ENCODE measurements at places on chromosomes 12 and 14.

DNA sequence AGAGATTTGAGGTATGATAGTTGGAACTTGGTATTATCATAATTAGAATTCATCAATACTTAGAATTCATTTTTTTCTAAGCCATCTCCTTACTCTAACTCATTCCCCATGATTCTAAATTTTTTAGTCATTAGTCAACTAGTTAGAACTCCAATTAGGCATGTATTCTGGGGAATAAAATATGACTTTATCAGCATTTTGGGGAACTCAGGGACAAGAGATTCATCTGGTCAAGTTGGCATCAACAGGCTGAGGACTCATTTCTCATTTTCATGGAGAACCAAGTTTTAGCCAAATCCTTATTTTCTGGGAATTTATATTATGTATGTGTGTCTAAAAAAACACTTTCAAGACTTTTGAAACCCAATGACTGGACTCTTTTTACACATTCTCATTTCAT lies 29.2 kb downstream of the DIP2B start:
- DNase-seq = no peak

DNA sequence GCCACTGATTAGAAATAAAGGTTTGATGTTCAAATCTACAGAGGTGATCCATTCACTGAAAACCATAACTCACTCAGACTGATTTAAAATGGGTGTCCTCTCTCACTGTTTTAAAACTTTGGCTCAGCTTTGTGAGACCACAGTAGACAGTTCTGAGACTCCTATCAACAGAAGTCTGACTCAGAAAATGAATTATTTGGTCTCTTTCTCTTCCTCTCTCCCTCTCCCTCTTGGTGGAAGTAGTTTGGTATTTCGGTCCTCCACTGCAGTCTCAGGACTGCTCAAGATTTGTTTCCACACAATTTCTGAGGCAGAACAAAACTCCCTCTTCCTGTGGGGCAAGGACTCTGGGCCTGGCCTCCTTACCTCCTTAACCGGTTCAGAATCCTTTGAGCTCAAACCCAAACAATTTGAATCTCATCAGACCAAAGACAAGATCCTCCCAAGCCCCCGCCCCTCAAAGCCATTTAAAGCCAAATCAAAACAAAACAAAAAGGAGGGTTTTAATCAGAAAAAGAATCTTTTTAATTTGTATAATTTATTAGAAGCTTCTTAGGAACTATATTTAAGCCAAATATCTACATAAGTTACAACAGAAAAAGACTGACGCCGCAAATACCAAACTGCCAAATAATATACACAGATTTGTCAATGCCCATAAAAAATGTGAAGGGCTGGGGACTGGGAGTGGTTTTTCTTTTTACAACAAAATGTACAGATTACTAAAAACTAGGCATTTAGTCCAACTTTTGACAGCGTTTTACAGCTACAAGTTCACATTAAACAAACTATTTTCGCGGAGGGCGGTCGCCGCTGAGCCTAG lies 3.9 kb downstream of the NKX2-1 start:
- peak; percentile 46 for DNase-seq

GRCh38 chr14:105390849-105391500 lies 7.4 kb upstream of the TEX22 start:
- DNase-seq = no peak

- DNase-seq = no peak
Measured at GRCh38 chr12:113137861-113138783, 2.6 kb upstream of the RASAL1 start.

DNA sequence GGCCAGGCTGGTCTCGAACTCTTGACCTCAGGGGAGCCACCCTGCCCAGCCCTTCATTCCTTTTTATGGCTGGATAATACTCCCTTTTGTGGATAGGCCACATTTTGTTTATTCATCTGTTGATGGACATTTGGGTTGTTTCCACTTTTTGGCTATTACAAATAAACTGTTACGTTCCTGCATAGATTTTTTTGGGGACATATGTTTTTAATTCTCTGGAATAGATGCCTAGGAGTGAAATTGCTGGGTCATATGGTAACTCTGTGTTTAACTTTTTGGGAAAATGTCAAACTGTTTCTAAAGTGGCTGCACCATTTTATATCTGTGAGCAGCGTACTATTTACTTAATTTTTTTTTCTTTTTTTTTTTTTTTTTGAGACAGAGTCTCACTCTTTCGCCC lies 9.8 kb downstream of the KMT5A start:
- DNase-seq = no peak

GRCh38 chr12:1566449-1567135 lies 27.8 kb downstream of the FBXL14 start:
- DNase-seq = no peak

GRCh38 chr12:43740511-43741100 lies 18.0 kb downstream of the PUS7L start:
- no peak for DNase-seq

DNA sequence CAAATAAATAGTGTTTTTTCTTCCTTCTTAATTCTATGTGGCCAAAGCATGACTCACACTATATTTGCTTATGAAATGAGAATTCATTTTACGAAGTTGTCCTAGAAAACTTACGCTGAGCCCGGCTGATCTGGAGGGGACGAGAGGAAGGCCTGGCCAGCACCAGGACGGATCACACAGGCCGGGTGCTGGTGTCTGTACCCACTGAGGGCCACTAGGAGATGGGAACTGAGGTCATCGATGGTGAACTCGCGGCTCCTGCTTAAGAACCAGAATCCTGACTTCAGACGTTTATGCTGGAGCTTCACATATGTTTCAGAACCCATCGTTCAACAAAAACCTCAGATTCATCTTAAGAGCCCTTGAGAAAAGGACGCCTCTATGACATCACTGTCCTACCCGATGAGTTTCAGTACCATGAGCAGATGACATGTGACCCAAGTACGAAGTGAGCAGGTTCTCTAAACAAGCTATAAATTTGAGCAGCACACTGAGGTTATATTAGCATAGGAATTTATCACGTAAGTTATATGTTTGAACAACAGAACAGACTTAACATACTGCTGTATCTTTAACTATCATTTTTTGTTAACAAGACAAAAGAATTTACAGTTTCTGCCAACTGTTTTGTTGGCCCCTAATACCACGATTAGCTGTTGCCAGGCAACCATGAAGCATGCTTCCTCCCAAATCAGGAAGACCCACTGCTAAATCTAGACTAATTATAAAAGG lies 111.9 kb downstream of the FOXN3 start:
- peak; percentile 67 for DNase-seq

DNA sequence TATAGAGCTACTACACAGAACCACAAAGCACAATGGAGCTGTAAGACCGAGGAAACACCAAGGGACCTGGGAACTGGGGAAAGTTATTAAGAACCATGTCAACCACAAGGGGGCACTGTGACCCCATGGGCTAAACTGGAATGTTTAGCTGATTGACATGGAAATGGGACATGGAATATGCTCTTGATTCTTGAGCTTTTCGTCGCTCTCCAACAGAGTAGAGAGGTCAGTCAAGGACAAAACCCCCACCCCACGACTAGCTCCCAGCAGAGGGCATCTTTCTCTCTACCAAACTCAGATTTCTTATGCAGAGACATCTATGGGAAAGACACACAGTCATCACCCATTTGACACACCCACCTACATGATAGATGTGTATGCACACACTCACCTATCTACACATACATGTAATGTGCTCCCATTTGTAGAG lies 10.1 kb downstream of the NDRG2 start:
- peak; percentile 68 for DNase-seq

DNA sequence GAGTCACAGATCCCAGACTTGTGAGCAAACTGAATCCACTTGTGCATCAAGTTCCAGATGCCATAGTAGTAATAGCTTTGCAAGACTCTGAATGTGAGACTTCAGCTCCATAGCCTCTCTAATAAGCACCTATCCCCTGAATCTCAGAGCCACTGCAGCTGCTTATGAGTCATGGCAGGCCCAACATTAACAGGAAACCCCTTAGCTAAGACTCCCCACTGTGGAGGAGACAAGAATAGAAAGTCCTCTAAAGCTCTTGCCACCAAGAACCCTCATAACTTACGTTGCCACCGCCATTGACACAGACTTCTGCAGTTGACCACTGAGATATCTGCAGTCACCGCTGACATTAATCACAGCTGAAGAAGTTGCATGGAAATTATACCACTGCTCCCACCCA lies 62.9 kb upstream of the PDE3A start:
- DNase-seq = no peak

- no peak for DNase-seq
Measured at GRCh38 chr12:8455271-8455670, 491 bp upstream of the CLEC6A start.

GRCh38 chr14:75479770-75480600 lies 42.3 kb upstream of the BATF start:
- no peak for DNase-seq

DNA sequence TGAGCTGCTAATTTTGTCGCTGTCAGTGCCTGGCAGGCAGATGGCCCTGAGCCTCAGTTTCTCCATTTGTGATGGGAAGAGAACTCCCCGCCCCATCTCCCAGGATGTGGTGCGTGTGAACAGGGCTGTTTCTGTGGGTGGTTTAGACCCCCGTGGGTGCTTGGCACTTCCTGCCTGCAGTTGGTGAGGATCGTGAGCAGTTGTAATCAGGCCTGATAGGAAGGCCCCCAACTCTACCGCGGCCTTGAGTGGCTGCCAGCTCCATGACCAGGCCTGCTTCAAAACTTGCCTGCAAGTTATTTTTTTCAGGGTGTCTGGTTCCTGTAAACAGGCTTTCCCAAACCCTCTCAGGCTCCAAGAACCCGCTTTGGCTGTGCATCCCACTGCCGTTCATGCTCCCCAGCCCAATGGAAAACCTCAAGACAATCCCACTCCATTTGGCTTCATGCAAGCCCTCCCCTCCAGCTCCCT lies 138.4 kb downstream of the ZFP36L1 start:
- DNase-seq = no peak

DNA sequence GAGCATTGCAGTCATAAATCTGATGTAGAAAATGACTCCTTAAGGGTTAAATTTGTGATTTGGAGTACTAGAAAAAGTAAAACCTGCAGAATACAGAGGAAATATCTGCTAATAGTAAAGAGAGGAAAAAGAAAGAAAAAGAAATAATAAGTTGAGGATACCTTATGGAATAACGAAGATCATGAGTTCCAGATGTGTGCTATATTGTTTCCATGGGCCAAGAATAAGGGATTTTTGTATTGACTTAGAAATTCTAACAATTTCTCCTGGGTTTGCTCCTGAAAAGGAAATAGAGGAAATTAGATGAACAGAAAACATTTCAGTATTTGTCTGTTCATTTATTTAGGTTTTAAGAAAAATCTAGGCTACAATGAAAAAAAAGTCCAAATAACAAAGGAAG lies 115.3 kb downstream of the ALG10B start:
- DNase-seq = no peak

GRCh38 chr12:125132698-125133400 lies 67.6 kb downstream of the AACS start:
- DNase-seq = no peak

- no peak for DNase-seq
Measured at GRCh38 chr12:50924131-50924438, 28.3 kb upstream of the HIGD1C start.

DNA sequence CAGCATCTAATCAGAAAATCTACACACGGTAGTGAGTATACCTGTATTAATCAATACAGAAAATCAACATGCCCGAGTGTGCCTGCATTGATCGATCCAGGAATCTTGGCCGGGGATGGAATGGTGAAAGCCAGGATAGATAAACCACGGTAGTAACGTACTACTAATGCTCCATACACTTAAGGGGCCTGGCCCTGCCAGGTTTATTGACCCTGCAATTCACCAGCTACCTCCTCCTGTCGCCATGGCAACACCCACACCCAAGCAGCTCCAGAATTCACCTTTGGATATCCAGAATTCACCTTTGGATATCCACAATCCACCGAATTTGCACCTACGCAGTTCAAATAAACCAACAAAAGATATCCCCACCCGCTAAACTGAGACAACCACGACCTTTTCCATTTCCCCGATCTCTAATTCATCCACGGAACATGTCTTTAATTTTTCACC lies 14.8 kb upstream of the CALM1 start:
- DNase-seq = peak; percentile 60

GRCh38 chr14:90406384-90406798 lies 9.6 kb downstream of the CALM1 start:
- no peak for DNase-seq

- DNase-seq = no peak
Measured at GRCh38 chr14:68235011-68235410, 415.4 kb downstream of the RAD51B start.

GRCh38 chr12:49160399-49160798 lies 28.5 kb downstream of the TUBA1A start:
- DNase-seq = no peak

DNA sequence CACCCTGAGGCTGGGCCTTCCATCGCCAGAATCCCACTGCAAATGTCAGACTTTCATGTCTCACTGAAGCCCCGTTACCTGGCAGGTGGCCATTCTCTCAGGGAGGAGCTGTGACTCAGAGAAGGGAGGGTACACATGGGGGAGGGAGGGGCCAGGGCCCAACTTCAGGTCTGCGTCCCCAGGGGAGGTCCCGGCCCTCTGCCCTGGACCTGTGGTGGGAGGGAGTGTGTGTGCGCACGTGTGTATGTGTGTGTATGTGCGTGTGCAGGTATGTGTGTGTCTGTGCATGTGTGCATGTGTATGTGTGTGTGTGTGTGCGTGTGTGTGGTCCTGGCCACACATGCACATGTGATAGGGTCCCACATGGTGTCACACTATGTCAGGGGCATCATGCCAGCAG lies 50.9 kb downstream of the MVK start:
- DNase-seq = no peak

DNA sequence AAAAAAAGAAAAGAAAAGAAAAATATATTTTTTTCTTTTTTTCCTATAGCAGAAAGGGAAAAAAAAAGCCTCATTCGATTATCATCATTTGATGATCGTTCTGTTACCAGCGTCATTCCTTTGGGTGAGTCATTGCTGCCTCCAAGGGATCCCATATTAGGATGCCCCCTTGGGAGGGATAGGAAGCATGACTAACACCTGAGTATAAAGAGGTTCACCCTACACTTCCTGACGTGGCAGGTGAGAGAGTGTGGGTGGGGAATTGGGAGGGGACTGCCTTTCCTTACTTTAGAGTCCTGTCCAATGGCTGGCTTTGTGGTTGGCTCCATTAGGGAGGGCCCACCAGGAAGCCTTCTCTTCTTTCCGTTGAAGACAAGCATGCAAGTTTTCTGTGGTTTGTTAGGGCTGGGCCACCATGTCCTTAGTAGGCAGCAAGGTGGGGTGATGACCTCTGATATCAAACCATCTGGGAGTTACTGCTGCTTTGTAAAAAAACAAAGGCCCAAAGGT lies 56.1 kb upstream of the FUT8 start:
- no peak for DNase-seq
